ENCODE measurements at places on chromosomes 7 and 10. TPM values are rescaled to one million over a fixed set of nuclear protein-coding genes. Genes with fewer than 3 reads are reported as not detected.

Gene C10orf53
- total RNA-seq: not detected

Gene ANK3
- total RNA-seq: 48.9 TPM

Gene BRI3
- 87.8 TPM for total RNA-seq

Gene CH25H
- total RNA-seq: 5.2 TPM

Gene VKORC1L1
- total RNA-seq: 10.1 TPM

Gene KCNH2
- 0.08 TPM for total RNA-seq
